Stimulated activated naive CD4-positive, alpha-beta T cell (primary cell): ENCODE measurements at places on chromosomes 1 and 21.

DNA sequence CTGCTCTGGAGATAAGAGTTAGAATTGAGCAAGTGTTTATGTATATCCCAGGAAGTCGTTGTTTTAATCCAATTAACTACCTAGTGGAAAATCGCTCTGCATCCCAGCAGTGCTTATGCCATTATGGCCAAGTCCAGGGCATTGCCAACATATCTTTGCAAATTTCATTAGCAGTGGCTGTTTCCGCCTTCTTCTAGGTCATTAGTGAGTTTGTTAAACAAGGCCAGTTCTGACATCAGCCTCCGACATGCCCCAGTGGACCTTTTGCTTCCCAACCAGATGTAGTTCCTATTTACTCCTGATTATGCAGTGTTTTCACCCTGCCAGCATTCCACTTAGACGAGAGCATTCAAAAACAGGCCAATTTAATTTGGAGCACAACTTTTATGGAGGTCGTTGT lies 106.8 kb upstream of the FAM78B start:
- no peak for DNase-seq

DNA sequence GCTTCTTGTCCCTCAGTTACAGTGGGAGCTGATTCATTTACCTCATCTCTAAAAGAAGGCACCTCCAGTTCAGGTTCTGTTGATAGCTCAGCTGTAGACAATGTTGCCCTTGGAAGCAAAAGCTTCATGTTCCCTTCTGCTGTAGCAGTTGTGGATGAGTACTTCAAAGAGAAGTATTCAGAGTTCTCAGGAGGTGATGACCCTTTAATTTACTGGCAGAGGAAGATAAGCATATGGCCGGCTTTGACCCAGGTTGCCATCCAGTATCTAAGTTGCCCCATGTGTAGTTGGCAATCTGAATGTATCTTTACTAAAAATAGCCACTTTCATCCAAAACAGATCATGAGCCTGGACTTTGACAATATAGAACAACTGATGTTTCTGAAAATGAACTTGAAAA lies 4.5 kb downstream of the ZBED6 start:
- DNase-seq = no peak

DNA sequence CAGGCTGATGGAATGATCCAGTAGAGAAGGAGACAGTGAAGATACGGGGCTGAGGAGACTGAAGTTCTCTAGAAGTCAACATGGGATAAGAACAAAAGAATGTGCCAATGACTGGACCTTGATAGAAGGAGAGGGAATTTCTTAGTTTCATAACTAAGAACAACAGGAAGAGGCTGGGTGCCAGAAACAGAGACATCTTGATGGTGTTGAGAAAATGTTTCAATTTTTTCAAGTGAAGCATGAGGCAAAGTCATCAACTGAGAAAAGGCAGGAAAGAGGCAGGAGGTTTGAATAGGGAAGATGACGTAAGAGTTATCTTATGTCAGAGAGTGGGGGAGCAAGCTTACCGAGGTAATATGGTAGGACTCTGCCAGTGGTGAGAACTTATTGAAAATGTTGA lies 80.1 kb downstream of the SPAG17 start:
- no peak for DNase-seq

- no peak for DNase-seq
Measured at GRCh38 chr1:57294177-57294576, 129.7 kb downstream of the DAB1 start.

GRCh38 chr1:30986755-30987154 lies 78.2 kb upstream of the SDC3 start:
- DNase-seq = no peak

- no peak for DNase-seq
Measured at GRCh38 chr1:117592155-117592554, 13.7 kb upstream of the TENT5C start.

DNA sequence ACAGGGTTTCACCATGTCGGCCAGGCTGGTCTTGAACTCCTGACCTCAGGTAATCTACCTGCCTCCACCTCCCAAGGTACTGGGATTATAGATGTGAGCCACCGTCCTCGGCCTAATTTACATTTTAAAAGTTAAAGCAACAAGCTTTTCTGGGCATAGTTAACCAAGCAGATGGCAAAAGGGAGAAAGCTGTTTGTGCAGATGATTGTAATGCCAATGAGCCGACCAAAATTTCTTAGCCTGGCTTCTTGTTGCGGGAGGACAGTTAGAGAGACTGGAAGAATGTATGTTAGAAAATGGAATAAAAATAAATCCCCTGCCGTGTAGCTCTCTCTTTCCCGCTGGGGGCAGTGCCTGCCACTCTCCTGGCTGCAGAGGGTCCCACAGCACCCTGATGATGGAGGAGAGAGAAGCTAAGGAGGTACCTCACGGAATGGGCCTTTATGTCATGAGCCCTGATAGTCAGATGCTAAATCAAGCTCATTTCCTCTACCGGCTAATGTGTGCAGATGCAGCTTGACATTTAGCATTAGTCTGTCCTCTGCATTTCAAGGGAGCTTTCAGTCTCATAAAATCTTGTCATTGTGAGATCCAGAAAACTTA lies 87.2 kb downstream of the HHAT start:
- DNase-seq = no peak

- DNase-seq = no peak
Measured at GRCh38 chr1:213123087-213123486, 72.0 kb downstream of the RPS6KC1 start.

DNA sequence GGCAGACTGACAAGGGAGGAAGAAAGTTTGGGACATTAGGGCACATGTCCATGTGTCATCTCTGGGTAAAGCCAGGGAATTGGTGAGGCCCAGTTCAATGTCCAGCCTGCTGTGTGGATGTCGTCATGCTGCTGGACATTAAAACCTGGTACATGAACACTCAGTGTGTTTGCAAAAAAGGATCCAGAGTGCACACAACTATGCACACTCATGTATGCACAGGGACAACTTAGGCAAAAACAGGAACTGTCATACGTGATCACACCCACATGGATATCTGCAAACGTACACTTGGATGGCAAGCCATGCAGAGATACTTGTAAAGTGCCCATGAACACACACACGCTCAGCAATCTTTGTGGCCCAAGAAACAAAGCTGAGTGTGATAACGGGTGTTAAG lies 47.9 kb upstream of the NEK2 start:
- no peak for DNase-seq

GRCh38 chr1:161175771-161176453 lies 1.4 kb downstream of the B4GALT3 start:
- DNase-seq = no peak

- DNase-seq = no peak
Measured at GRCh38 chr1:98896711-98897445, 107.8 kb downstream of the PLPPR5 start.

- DNase-seq = no peak
Measured at GRCh38 chr1:208242941-208243526, 1.1 kb downstream of the PLXNA2 start.

DNA sequence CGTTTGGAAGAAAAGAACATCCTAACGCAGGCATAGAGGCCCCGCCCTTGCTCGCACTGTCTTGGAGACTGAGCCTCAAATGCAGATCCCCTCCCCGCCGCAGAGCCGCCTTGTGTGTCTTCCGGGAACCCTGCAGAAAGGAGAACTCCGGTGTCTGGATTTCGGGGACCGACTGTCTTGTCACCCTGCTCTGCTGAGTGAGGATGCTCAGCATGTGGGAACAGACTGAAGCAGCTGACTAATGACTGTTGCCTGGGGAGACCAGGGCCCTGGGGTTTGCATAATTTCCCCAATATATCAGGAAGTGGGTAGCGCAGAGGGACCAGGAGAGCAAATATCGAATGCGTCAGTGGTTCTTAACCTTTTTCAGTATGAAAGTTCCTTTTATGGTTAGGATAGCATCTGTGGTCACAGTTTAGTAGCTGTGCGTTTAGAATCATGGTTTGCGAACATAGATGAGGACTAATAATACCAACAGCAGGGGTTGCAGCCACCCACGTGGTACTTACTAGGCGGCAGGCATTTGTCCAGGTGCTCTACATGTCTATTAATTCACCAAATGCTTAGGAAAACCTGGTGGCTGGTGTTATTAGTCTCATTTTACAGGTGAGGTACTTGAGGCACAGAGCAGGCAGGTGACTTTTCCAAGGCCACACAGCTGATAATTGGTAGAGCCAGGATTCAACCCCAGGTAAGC lies 14.3 kb downstream of the GPR137B start:
- DNase-seq = no peak

DNA sequence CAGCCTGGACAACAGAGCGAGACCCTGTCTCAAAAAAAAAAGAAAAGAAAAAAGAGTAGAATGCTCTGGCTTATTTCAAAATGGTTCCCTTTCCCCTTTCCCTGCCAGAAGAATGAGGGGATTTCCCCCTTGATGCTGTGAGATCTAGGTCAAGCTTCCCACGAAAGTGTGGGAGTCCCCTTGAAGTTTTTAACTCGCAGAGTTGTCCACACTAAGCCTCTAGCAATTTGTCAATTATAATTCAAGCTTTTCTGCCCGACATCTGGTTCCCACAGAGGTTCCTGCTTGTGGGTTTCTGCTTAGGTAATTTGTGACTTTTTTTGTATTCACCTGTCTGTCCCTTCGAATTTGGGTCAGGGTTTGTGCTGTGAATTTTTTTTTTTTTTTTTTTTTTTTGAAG lies 62.8 kb downstream of the ZFYVE9 start:
- no peak for DNase-seq

DNA sequence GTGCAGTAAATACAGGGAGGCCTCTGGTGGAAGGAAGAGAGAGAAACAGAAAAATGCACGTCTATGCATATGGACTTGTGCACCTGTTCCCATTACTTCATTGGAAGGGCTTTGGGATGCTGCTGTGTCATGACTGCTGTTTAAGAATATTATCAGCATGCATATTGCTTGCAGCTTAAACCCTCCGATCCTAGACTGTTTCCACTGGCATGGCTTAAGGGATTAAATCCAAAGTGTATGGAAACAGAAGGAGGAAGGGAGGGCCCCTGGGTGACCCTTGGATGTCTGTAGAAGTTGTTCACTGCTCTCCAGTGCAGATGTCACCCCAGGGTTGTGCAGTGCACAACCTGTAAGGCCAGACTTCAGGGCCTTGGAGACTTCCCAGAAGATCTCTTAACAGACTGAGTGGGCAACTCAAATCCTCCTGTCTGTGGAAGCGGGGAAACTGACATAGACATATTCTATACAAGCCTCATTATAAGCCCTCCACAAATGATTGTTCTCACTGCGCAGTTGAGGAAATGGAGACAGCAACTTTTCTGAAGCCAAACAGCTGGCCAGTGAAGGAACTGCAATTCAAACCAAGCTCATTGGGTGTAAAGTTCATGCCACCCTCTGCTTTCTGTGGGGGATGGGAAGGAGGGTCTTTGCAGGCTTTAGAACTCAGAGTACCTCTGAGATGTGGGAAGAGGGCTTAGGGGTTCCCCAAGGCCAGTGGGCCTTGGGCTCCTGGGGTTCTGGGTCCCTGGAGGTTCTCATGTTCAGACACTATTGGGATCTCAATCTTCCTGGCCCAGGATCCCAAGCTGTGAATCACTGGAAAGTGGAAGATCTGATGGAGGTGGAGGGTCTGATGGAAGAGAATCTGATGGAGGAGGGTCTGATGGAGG lies 73.8 kb downstream of the UMODL1 start:
- no peak for DNase-seq

DNA sequence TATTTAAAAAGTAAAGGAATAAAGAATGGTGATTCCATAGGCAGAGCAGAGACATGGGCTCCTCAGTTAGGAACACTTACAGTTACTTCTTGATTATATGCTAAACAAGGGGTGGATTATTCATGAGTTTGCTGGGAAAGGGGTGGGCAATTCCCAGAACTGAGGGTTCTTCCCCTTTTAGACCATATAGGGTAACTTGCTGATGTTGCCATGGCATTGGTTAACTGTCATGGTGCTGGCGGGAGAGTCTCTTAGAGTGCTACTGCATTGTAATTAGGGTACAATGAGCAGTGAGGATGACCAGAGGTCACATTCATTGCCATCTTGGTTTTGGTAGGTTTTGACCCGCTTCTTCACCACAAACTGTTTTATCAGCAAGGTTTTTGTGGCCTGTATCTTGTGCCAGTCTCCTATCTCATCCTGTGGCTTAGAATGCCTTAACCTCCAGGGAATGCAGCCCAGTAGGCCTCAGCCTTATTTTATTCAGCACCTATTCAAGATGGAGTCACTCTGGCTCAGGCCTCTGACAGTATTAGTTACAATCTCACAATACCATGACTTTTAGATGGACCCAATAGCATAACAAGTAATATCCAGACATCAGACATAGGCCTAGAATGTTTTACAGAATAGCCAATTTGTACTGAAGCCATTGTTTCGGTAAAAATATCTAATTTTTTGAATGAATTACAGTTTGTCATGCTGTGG lies 106.8 kb downstream of the ZBTB18 start:
- DNase-seq = no peak

- DNase-seq = no peak
Measured at GRCh38 chr1:224333309-224333926, 3.4 kb upstream of the NVL start.

GRCh38 chr1:38697387-38697786 lies 162.2 kb downstream of the RRAGC start:
- no peak for DNase-seq
